ENCODE measurements at places on chromosomes 2 and 18.

GRCh38 chr2:224440988-224441387, 39.1 kb upstream of the FAM124B start:
- no peak for DNase-seq

- DNase-seq: peak; percentile 18
Measured at GRCh38 chr2:127859712-127860085, 1.7 kb upstream of the POLR2D start.

DNA sequence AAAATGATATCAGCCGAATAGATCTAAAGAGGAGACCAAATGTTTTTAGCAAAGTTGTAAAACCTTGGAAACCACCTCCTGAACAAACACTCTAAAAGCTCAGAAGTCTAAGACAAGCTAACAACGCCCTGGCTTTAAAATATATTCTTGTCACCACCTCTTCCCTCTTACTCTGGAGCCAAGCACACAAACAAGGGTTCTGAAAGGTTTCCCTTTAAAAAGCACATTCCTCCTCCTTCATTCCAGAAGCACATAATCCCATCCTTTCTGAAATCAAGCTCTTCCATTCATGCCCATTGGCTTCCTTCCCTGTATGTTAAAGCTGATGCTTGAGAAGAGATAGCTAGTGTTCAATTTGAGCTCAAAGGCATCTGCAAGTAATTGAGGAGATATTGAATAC, 382.0 kb downstream of the LNPK start:
- DNase-seq: no peak

DNA sequence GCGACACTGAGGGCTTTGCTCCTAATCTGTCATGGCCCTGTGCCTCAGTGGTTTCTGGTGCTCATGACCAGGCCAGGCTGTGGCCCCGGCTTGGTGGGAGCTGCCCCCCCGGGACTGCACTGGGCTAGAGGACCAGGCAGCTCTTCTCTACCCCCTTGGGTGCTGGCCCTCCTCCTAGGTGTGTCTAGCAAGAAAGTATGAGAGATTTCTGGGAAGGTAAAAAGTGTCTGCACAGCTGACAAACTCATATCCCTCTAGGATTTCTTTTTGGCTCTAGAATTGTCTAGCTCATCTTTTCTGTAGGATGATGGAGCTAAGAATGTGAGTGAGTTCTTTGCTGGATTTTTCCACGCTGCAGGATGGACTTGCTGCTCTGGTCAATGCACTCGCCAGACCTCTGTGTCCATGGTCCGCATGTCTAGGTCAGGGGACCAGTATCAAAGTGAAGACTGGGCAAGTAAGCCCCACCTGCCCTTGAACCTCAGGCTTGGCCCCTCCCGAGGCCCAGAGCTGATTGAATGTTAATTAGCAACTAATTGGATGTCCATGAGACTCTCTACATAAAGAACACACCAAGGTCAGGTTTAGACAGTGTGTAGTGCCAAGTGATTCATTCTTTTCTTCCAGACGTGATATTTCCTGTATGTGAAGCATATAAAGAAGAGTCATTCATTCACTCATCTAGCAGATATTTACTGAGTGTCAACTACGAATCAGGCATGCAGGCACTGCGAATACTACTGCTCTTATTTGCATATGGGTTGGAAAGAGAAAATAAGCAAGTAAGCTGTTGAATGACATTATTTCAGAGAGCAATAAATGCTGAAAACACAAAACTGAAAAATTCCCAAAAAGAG, 15.6 kb upstream of the PSD4 start:
- DNase-seq: no peak

DNA sequence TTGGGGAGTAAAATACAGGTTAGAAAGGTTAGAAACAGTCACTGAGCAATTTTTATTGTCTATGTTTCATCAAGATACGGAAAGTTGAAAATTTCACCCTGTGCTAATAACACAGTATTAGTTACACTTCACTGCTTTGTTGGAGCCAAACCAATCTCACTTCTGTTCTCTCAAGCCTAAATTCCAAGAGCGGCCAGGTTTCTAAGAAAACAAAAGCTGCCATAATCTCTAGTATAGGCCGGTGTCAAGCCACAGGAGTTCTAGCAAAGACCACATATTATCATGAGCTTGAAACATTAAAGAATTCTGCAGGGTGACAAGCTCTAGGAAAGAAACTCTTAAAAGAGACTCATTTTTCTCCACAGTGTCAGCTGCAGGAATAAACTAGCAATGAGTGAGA, 128.7 kb downstream of the TXNL1 start:
- no peak for DNase-seq

DNA sequence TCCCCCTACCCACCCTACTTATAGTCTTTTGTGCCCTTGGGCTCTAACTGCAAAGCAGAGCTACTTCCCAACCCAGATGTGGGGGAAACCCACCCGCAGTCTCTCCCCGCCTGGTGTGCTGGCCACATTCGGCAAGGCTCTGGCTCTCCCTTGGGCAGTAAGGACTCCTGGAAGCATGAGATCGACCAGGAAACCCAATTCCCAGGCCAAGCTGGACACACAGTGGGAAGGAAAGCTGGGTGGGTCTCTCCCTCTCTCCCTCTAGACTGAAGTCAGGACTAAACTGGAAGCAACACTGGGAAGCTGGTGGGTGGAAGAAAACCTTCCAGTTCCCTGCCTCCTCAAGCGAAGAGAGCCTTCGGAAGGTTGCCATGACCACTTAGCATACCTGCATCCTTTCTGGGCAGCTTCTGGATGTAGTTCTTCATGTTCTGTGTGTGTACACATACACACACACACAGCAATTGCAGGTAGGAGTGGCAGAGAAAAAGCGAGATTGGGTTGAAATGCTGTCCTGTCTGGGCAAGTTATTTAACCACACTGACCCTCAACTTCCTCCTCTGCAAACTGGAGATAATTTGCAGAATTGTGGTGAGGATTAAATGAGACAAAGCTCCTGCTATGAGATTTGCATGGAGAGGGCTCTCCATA, 33.9 kb downstream of the ZBTB7C start:
- DNase-seq: no peak

DNA sequence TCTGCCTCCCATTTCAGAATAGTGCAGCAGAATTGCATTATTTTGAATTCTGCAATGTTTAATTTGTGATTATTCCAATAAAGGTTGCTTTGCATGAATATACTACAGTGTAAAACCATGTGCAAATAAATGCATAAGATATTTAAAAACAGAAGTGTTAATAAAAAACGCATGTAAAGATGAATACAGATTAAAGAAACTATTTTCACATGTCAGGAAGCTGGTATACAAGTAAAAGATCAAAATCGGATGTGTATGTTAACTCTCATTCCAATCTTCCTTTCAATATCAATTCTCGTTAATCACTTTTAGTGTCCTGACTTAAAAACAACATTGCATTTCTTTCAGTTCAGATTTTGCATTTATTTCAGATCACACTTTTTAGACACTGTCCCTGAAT, 3.1 kb downstream of the MCEE start:
- DNase-seq: no peak

- no peak for DNase-seq
Measured at GRCh38 chr2:36059691-36060090, 295.9 kb upstream of the CRIM1 start.

GRCh38 chr2:19029655-19030054, 328.8 kb downstream of the OSR1 start:
- no peak for DNase-seq

GRCh38 chr2:137302957-137303356, 537.6 kb downstream of the THSD7B start:
- DNase-seq: no peak

DNA sequence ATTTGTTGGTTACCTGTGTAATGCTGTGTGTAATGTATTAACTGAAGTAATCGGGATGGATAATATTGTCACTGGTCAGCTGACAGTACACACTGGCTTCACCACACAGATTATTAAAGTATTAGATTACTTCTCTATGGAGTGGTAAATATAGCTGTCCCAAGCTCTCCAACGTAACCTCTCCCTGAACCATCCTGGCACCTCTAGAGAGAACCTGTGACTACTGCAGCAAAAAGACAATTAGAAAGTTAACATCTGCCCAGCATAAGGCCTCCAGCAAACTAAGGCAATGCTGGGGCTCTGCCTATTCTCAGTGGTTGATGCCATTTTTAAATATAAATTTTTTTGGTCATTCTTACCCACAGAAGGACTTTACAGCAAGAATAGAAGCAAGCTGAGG, 351.3 kb downstream of the GPD2 start:
- DNase-seq: no peak

DNA sequence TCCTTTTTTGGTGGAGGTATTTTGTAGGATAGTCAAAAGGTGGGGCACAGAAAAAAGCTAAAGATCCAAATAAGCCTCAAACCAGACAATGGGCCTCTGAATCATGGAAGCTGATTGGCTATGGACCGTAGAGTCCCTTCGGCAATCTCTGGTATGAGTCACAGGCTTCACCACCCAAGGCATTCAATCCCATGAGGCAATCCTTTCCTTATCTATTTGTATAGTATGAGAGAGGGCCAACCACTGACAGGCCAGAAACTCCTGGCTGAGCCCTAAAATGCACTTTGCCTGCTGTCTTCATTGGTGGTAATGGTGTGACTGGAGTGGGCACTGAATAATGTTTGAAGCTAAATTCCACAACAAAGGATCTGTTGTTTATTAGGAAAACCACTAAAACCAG, 38.7 kb upstream of the MEX3C start:
- no peak for DNase-seq

GRCh38 chr2:159803235-159803962, 5.4 kb upstream of the CD302 start:
- DNase-seq: no peak

DNA sequence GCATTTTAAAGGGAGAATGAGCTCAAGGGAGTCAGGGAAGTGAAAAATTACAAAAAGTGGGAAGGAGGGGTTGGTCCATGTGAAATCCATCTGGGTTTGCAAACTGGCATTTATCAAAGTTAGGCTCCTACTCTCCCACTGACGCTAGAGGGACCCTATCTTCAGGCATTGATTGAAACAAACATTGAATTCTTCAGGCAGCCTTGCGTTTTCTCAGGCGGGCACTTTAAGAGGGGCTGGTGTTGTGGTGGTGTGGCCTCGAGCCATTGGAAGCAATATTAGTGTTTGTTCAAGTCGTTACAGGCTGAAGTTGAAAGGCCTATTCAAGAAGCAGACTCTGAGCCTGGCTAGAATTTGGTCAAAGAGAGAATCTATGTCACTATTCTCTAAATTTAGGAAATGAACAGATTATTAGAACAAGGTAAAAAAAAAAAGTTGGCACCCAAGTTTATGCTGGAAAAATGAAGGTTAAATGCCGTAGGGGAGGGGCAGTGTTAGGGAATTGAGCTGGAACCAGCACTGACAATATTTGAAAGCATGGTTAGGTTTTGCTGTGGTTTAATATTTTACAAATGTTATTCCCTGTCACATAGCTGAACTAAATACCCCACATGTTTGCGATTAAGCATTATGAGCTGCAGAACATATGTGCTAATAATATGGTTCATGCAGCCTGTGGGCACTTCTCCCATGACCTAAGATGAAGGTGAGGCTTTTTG, 36.8 kb downstream of the STON1 start:
- no peak for DNase-seq

- DNase-seq: no peak
Measured at GRCh38 chr2:176804392-176804791, 408.2 kb upstream of the HNRNPA3 start.

- no peak for DNase-seq
Measured at GRCh38 chr18:60193780-60194179, 178.8 kb downstream of the MC4R start.

- DNase-seq: no peak
Measured at GRCh38 chr18:44180683-44181082, 500.0 kb upstream of the SETBP1 start.
